ENCODE measurements at places on chromosomes 1 and 21. TPM values are rescaled to one million over a fixed set of nuclear protein-coding genes. Genes with fewer than 3 reads are reported as not detected.

GRCh38 chr1:228825840-228826484 is 90.7 kb downstream of the RHOU start:
- no peak for DNase-seq

GRCh38 chr1:119946724-119947123 is 50.4 kb upstream of the ADAM30 start:
- no peak for DNase-seq

GRCh38 chr1:174828264-174828663 is 171.5 kb upstream of the CACYBP start:
- no peak for DNase-seq

DNA sequence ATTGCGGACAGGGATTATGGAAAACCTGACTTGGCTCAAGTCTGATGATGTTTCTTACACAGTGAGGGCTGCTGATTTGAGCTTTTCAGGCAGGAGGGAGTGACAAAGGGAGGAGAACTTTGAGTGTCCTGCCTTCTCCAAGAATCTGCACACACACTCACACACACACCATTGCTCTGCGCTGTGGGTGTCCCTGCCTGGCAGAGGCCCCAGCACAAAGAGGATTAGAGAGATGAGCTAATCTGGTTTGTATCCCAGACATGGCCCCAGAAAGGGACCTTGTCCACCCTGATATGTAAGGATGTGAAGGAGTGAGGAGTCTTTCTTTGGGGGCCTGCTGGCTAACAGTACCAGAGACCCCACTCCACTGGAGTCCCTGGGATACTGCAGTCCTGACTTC is 5.9 kb upstream of the WNT2B start:
- DNase-seq: no peak

DNA sequence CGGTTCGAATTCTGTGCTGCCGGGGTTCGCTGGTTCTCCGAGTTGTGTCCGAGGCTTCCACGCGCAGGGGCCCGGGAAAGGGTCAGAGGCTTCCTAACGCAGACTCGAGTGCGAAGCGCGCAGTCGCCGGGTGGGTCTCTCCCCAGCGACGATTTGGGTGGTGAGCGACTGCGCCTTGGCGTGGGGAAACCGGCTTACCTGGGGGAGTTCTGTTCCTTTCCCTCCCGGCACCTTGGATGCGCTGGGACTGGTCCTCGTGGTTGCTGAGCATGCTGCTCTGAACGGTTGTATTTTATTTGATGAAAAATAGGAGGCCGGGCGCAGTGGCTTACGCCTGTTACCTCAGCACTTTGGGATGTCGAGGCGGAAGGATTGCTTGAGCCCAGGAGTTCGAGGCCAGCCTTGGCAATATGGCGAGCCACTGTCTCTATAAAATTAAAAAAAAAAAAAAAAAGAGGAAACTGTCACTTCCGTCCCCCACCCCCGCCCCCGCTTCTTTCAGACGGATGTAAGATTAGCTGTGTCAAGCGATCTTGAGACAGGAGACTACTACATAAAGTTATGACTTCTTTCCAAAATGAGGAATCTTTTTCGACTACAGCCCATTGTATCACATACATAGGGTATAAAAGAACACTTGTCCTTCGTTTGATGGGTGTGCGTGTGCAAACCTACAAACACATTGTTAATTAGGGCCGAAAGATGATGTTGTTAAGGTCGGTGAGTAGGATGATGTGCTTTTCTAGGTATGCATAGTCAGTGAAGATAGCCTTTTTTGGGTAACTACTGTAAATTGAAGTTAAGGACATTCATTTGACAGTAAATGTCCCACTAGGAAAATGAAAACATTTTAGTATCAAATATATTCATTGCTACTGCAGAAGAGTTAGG is at the start of gene CCDC18:
Gene CCDC18, plus strand, starts transcription at position 2 of the 891 bp plus-strand sequence. CDS start 2,638 bp downstream, outside the sequence.
- DNase-seq: no peak

DNA sequence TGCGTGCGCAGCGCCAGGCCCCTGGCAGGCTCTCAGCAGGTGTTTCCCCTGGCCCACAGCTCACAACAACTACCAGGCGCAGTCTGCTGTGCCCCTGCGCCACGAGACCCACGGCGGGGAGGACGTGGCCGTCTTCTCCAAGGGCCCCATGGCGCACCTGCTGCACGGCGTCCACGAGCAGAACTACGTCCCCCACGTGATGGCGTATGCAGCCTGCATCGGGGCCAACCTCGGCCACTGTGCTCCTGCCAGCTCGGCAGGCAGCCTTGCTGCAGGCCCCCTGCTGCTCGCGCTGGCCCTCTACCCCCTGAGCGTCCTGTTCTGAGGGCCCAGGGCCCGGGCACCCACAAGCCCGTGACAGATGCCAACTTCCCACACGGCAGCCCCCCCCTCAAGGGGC is 68.1 kb downstream of the ALPL start:
- DNase-seq: no peak

DNA sequence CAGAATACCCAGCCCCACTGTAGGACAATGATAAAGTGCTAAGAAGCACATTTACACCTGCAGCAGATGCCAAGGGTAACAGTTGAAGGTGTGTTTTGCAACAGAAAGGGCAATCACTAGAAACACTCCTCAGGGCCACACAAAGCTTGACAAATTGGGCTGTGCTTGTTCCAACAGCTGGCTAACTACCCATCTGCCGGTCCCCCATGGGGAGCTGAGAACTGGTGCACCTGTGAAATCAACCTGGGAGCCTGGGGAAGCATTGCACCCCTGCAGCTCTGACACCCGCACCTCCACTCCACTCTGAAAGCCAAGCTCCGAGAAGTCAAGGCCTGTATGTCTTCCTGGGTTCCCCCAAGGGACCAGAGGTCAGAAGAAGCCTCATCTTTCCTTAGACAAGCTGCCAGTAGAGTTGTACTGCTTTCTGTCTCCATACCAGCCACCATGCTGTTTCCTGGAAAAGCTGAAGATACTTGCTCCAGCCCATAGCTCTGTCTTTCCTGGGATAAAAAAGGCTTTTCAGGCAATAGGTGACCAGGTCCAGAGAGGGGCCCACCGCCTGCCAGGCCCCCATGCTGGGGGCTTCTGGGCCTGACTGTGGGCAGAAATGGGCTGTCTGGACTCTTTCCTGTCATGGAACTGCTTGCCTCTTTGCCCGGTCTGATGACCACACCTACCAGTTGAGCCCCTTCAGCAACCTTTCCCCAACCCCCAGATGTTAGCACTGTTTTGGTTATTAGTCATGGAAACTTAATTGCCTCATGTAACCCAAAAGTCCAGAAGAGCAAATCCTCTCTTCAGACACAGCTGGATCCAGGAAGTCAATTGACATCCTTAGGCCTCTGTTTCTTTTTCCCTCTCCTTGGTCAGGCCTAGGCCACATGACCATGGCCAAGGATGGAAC is 93.6 kb downstream of the KIF14 start:
- no peak for DNase-seq

Gene SEC16B
- 9.6 TPM for total RNA-seq

Gene SYPL2
- total RNA-seq: 61.5 TPM

Gene PLA2G4A
- 8.4 TPM for total RNA-seq
